ENCODE measurements at places on chromosomes 12 and 14. TPM values are rescaled to one million over a fixed set of nuclear protein-coding genes. Genes with fewer than 3 reads are reported as not detected.
A peak's percentile ranks its signal among the peaks of the same experiment; 100 is the strongest.

GRCh38 chr12:108551535-108551934, 9.4 kb downstream of the SART3 start:
- DNase-seq, result no peak

- DNase-seq, result no peak
Measured at GRCh38 chr12:96157427-96157826, 36.7 kb upstream of the ELK3 start.

- DNase-seq, result no peak
Measured at GRCh38 chr14:37417833-37418232, 177.2 kb downstream of the FOXA1 start.

- DNase-seq, result no peak
Measured at GRCh38 chr12:122935318-122935717, 30.9 kb downstream of the ABCB9 start.

DNA sequence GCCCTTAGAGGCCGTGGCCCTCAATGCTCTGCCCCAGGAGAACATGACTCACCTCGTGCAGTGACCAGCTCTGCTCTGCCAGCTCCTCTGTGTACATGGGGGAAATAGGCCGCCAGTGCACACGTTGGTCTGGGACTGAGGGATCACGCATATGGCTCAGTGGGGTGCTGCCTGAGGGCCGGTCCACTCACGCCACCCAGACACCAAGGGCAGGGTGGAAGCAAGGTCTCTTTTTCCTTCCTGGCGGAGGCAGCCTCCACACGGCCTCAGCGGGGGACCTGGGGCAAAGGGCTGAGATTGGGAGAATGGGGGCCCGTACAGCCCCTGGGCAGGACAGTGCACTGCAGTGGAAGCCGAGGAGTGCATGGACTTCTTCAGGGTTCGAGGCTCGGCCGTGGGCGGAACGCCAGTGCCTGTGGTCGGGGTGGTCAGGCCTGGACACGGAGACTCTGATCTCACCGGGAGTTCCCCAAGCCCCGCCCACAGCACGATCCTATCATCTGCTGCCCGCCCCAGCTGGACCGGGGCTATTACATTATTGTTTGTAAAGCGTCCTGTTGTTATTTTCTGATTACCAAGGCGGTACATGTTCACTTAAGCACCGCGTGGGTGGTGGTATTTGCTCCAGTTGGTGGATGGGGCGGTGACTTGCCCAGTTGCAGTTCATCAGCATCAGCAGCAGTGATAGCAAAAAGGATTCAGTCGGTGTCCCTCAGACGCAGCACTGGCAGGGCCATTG, 38.8 kb upstream of the TDRD9 start:
- DNase-seq, result peak; percentile 81

- peak; percentile 34 for DNase-seq
Measured at GRCh38 chr12:12807970-12808702, 5.0 kb upstream of the DDX47 start.

DNA sequence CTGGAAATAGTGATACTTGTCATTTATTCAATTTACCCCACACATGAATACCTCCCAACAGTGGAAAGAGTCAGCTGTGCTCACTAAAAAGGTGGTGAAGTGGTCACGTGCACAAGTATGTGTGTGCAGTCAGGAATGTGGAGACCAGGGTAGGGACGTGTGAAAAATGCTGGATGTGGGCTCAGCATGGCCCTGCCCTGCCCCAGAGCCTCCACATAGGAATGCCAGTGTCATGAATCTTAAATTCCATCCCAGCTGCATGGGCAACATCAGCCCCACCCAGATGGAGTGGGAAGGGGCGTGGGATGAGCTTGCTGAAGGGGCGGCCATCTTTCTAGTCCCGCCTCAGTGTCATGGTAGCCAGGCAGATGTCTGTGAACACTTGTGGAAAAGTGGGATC, 87.7 kb downstream of the C12orf75 start:
- DNase-seq, result no peak

GRCh38 chr14:78164226-78164853, 5.8 kb upstream of the NRXN3 start:
- DNase-seq, result no peak

DNA sequence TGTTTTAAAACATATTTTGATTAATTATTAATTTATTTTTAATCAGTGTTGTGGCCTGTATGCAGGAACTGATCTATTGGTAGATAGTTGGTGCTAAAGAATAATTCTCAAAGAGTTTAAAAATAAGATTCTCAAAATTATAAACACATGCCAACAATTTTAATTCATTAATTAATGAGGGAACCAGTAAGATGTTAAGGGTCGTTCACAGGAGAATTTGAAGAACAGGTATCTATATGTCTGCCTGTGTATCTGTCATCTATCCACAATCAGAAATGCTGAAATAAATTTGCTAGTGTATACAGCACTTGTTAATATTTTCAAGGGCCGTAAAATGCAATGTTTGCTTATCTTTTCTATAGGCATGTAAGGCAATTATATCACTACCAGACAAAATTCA, 18.4 kb downstream of the DAAM1 start:
- DNase-seq, result no peak

GRCh38 chr14:89165189-89166181, 251.5 kb downstream of the FOXN3 start:
- no peak for DNase-seq

DNA sequence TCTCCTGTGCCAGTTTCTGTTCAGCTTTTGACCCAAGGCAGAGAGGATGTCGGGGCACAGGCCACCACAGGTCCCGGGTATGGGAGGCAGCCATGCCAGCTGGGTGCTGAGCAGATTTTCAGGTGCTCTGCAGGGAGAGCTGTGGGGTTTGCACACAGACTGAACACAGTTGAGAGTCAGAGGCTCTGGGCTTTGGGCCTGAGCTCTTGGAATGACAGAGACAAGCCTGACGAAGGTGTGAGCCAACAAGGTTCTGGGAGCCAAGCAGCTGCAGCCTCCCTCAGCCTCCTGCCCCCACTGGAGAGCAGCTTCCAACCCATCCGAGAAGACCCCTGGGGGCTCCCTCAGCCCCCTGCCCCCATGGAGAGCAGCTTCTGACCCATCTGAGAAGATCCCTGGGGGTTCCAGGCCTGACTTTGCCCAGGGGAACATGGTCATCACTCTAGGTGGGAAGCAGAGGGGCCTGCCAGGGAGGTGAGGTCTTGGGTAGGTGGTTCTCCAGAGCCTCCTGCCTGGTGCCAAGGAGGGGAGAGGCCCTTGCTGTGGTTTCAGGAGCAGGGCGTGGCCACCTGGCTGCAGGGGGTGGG, 13.8 kb downstream of the FBRSL1 start:
- DNase-seq, result no peak

DNA sequence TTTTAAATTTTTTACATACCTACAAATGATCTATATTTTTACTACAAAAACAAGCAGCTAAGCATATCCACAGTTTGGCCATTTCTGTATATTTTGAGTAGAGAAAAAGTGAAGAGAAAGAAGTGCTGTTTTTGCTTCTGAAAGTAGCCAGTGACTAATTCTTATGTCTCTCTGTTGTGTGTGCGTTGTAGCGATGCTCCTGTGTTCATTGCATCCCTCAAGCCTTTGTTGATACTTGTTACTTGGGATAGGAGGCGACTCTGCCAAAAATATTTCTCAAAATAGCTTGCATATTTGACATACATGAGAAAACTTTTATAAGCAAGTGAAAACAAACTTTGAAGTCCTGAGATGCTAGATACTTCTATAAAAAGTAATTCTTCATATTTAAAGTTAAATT, 714.1 kb downstream of the FSCB start:
- DNase-seq, result no peak

GRCh38 chr12:25456474-25456873, 96.6 kb downstream of the LMNTD1 start:
- no peak for DNase-seq

DNA sequence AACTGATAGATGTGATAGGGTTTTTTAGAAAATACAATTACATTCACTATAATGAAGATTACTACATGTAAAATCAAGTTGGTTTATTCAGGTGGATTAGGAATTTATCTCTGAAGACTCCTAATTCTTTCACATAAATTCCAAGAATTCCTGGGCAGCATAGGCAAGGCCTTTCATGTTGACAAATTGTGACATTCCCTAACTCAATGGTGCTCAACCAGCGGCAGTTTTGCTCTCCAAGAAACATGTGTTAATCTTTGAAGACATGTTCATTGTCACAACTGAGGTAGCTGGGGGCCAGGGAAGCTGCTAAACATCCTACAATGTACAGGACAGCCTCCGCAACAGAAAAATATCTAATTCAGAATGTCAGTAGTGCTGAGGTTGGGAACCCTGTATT, 46.3 kb downstream of the PTPRQ start:
- no peak for DNase-seq

DNA sequence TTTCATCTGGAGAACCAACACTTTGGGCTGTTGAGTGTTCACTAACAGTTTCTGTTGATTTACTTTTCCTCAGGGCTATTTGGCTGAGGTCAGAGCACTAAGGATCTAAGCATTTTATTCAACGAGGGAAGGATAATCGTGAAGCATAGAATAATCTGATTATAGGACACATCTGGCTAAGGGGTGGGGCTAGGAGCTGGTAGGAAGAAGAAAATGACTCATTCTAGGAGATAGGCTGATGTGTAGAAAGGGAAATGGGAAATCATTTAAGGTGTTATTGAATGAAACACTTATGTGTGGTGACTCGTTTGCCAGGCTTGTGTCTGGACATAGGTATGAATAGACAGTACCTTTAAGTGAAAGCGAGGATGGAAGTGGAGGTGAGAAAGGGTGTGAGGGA, 167.2 kb downstream of the ETNK1 start:
- no peak for DNase-seq

Gene RTL1
- total RNA-seq, result not detected

Gene APEX1
- 52.7 TPM for total RNA-seq

Gene TBX5
- total RNA-seq, result not detected

Gene CELA1
- not detected for total RNA-seq

Gene LHX5
- total RNA-seq, result not detected

Gene INHBC
- total RNA-seq, result 14.7 TPM

Gene RIC8B
- 10.6 TPM for total RNA-seq
